Stimulated activated CD4-positive, alpha-beta T cell treated with anti-CD3 and anti-CD28 coated beads, Interleukin-1b, Interleukin-23, amount 100 ng/mL, for 1 hour (primary cell): ENCODE measurements at places on chromosomes 3 and 15.

- no peak for DNase-seq
Measured at GRCh38 chr3:77267589-77267988, 227.7 kb downstream of the ROBO2 start.

GRCh38 chr3:44555723-44556122, 730 bp downstream of the ZKSCAN7 start:
- DNase-seq = no peak

- no peak for DNase-seq
Measured at GRCh38 chr3:144350125-144350524, 378.5 kb downstream of the DIPK2A start.

DNA sequence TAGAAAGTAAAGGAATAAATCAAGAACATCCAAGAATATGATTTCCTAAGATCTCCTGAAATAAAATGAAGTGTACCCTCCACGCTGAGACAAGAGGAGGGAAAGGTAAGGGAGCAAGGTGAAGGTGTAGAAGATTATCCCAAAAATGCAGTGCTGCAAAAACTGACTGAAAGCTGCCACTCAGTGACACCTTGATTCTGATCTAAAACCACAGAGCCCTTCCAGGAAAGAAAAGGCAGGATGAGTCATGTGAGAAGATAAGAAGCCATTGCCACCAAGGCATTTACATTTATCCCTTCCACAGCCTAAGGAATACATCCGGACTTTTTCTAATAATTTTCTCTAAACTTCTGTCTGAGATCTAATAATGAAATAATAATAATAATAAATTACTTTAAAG, 49.9 kb downstream of the IGSF11 start:
- DNase-seq = no peak

- DNase-seq = no peak
Measured at GRCh38 chr3:126284258-126284904, 72.8 kb downstream of the KLF15 start.

- no peak for DNase-seq
Measured at GRCh38 chr15:48833526-48834239, 22.8 kb upstream of the CEP152 start.

DNA sequence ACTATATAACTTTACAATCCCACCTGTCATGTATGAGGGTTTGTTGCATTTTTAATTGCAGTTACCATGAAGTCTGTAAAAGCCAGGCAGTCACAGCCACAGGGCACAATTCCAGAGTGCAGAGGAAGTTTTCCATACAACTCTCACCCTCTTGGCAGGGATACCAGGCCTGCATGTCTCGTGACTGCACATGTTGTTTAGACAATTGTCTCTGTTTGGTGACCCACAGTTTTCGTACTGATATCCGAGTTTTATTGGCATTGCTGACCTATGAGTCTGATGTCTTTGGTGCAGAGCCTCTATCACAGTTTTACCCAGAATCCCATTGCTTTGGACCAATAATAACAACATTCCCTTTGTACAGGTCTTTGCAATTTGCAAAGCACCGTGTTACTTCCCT, 24.9 kb upstream of the MYZAP start:
- no peak for DNase-seq

GRCh38 chr15:40421246-40422157, 15.9 kb downstream of the IVD start:
- peak; percentile 75 for DNase-seq

DNA sequence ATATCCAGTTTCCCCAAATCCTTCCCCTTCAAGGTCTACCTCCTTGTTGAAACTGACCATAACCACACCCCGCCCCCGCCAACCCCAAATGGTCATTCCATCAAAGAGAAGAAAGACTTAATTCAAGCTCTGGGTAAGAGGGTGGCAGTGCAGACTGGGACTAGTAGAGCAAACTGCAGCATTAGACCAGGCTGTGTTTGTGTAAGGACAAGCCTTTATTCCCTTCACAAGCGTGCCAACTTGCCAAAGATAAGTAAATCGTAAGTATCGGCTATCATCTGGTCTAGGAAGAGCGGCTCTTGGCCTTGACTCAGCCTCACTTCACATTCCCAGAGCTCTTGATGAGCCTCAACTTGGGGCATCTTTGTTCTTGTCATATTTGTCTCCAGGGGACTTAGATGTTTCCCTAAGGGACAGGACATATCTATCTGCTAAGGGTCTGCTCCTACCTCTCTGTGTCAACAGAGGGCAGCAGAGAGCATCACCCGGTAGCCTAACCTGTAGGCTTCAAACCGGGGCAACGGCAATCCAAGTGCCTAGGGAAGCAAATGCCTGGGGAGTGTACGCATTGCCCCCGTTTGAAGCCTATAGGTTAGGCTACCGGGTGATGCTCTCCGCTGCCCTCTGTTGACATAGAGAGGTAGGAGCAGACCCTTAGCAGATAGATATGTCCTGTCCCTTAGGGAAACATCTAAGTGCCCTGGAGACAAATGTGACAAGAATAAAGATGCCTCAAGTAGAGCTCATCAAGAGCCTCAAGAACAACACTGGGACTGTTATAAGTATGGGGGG, 8.9 kb upstream of the MAP3K13 start:
- peak; percentile 5 for DNase-seq

- no peak for DNase-seq
Measured at GRCh38 chr3:53554559-53555067, 60.2 kb downstream of the CACNA1D start.

DNA sequence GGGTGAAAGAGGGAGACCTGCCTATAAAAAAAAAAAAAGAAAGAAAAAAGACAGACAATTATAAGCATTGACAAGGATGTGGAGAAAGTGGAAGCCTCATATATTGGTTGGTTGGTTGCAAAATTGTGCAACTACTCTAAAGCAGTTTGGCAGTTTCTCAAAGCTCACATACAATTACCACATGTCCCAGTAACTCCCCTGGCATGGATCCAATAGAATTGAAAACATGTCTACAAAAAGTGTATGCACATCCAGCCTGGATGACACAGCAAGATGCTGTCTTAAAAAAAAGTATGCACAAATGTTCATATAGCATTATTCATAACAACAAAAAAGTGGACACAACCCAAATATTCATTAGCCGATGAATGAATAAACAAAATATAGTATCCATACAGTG, 19.5 kb downstream of the SETMAR start:
- no peak for DNase-seq

DNA sequence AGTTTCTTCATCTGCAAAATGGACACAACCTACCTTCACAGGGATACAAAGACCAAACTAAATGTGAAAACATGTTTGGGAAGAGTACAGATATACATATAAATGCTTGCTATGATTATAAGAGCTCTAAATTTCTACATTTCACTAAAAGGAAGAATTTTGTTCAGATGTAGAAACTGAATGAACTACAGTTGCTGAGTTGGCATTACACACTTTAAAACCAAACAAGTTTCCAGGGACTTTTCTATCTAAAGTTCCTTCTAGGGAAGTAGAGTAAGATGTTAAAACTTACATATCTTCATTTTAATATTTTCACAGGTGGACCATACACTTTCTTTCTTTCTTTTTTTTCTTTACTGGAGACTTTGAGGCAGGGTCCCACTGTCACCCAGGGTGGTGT, 4.6 kb downstream of the AAGAB start:
- no peak for DNase-seq

DNA sequence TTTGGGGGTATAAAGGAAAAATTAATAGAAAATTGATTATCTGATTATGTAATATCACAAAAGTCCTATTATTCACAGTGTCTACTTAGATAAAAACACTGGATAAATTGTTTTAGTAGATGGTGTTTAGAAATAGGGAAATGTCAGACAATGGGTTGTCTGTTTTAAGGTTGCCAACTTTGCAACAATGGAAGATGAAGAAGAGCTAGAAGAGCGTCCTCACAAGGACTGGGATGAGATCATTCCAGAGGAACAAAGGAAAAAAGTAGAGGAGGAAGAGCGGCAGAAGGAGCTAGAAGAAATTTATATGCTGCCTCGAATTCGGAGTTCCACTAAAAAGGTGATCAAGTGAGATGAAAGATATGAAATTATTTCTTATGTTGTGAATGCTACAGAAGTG, 84.0 kb downstream of the CHD2 start:
- no peak for DNase-seq

GRCh38 chr3:113330742-113331141, 110.6 kb downstream of the CFAP44 start:
- DNase-seq = no peak

- DNase-seq = no peak
Measured at GRCh38 chr15:72341361-72341760, 21.4 kb upstream of the CELF6 start.

DNA sequence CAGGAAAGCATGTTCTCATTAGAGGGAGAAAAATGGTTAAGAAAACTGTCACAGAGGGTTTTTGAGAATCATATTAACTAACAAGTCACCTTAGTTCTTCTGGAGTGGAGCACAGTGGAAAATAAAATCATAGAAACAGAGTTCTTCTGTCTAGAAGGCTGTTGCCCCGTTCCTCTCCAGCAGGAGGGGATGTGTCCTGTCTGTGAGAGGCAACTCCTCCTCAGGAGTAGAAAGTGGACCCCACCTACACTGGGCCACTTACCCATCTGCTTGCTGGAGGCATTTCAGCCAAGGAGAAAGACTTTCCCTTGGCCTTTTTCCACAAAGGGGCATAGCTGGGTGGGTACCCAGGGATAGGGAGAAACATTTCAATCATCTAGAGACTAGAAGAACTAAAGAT, 106.6 kb downstream of the SSR3 start:
- DNase-seq = no peak

DNA sequence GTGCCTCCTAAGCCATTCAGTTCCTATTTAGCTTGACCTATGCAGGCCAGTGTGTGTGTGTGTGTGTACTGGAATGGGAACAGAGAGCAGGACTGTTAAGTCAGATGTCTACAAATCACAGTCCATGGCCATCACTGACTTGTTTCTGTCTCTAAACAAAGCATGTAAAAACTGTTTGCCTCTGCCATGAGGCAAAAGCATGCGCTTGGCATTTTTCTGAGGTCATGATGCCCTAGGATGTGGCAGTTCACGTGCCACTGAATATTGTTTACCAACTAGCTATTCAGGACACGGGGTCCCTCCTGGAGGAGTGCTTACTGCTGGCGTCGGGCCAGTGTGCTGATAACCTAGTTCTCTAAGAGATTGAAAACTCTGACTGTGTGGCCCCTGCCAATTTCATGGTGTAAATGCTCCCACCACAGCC, 8.2 kb upstream of the ATP13A3 start:
- no peak for DNase-seq

GRCh38 chr15:77540312-77541060, 92.2 kb downstream of the LINGO1 start:
- no peak for DNase-seq

- no peak for DNase-seq
Measured at GRCh38 chr3:14120111-14120920, 4.4 kb downstream of the CHCHD4 start.
